ENCODE measurements at places on chromosomes 13 and 19.

- peak; percentile 81 for DNase-seq
Measured at GRCh38 chr19:11797491-11797890, 832 bp upstream of the ZNF491 start.

DNA sequence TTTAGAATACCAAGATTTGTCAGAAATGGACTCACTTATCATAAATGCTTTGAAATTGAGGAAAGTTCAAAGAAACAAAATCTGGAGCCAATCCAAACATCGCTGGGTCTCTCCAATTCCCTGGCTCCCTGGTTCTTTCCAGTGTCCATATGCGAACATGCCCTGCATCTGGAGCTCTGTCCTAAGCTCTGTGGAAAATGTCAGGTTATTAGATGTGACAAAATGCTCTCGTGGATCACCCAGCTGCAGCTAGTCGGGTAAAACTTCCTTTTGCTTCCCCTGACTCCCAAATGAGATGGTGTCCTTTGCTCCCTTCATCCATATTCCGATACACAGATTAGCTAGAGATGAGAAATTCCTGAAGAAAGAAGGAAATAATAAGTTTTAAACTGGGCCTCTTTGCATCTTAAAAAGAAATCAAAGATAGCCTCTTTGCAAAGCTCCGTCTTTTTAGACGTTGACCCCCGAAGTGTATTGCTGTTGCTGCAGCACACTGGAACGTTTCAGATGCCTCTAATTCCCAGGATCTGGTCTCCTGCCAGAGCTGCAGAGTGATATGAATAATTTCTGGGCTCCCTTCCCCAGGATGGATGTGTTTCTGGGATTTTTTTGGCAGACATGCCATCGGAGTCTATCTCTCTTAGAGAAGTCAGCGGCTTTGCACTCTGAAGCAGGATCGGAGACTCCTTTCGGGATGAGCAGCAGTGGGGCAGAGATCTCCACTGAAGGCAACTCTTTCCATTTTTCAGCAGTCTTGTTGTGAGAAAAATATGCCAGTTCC is 102.9 kb downstream of the TEX26 start:
- DNase-seq, result no peak

DNA sequence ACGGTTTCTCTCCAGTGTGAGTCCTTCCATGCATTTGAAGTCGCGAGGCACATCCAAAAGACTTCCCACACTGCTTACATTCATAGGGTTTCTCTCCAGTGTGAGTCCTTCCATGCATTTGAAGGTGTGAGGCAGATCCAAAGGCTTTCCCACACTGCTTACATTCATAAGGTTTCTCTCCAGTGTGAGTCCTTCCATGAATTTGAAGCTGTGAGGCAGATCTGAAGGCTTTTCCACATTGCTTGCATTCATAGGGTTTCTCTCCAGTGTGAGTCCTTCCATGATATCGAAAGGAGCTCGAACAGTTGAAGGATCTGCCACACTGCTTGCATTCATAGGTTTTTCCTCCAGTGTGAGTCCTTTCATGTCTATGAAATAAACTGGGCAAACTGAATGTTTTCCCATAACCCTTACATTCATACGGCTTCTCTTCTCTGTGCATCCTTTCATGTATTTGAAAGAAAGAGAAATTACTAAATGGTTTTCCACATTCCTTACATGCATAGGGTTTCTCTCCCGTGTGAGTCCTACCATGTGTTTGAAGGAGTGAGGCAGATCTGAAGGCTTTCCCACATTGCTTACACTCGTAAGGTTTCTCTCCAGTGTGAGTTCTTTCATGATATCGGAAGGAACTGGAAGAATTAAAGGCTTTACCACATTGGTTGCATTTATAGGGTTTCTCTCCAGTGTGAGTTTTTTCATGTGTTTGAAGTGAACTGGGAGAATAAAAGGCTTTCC is 20.3 kb downstream of the ZNF433 start:
- DNase-seq, result no peak

DNA sequence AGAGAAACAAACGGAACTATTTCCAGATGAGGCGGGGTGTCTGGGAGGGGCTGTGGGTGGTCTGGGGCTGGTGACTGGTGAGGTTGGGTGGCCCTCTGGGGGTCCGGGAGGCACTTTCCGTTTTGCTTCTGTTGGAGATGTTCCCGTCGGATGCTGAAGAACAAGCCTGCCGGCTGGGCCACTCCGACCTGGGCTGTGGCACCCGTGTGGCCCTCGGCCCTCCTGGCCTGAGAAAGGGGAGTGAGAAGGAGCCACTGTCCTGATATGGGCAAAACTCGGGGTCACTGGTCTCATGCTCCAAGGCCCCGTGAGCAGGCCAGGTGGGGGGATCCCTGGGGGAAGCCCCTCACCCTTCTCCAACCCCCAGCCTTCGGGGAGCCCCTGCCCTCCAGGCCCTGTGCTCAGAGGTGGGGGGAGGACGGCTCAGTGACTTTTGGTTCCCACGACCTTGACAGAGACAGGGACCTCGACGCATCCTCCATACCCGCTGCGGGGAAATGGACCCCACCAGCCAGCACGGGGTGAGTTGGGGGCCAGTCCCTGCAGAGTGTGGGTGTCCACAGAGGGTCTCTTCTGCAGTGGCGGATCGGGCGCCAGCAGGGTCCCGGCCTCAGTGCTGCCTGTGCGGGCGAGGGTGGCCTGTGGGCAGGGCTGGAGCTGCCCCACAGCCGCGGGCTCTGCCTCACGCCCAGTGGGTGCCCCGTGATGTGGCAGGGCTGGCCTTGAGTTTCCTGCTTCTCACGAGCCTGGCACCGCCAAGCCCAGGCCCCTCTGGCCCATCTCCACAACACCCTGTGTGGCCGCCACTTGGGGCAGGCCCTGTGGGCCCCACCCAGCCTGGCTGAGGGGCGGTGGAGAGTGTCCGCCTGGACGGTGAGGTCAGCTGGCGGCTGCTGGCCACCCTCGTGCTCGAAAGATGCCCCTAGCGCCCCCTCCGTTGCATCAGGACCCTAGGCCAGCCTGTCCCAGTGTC is 4.4 kb upstream of the TBXA2R start:
- DNase-seq, result no peak

- no peak for DNase-seq
Measured at GRCh38 chr13:101019126-101019525, 344.5 kb upstream of the TMTC4 start.

GRCh38 chr19:13796301-13797057 is 1.2 kb downstream of the ZSWIM4 start:
- DNase-seq, result peak; percentile 41

DNA sequence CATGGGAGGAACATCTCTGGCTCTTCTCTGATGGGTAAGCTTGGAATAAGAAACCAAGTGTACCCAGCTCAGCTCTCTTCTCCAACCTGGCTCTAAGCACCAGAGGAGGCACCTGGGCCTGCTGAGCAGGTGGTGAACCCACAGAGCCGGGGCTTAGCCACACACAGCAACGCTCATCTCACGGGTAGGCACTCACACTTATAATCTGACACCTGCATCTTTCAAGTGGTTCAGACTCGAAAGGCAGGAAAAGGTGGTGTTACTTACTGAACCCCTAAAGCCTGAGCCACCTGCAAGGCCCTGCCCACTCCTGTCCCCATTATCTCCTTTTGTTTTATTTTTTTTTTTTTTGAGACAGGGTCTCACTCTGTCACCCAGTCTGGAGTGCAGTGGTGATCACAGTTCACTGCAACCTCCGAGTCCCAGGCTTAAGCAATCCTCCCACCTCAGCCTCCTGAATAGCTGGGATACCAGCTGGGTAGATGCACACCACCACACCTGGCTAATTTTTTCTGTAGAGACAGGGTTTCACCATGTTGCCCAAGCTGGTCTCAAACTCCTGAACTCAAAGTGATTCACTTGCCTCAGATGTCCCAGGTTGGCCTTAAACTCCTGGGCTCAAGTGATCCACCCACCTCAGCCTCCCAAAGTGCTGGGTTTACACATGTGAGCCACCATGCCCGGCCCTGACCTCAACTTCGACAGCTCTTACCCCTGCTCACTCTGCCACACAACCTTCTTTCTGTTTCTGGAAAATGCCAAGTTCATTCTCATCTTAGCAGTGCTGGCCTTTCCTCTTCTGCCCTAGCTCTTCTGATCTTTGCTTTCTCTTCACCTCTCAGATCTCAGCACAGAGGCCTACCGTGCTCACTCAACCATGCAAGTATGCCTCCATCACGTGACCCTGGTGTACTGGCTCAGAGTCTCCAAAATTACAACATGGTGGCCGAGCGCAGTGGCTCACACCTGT is 9.7 kb downstream of the FBXL12 start:
- peak; percentile 47 for DNase-seq

DNA sequence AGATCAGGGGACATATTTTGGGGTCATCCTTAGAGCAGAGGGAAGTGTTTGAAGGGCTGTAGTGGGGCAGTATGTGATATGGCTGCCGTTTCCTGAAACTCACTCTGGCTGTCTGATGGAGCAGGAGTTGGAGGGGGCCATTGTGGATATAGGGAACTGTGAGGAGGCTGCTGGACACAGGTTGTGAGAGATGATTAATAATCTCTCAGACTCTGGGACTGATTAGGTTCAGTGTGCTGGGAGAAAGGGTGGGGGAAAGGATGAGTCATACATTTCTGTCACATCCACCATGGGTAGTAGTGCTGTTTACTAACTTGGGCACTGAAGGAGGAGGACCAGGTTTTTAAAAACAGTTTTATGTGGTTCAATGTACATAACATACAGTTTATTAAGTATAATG is 4.8 kb downstream of the B3GLCT start:
- no peak for DNase-seq

Measured in CD4-positive, alpha-beta T cell treated with Interleukin-4 for 1 hour (primary cell).